ENCODE measurements at places on chromosomes 7 and 10. TPM values are rescaled to one million over a fixed set of nuclear protein-coding genes. Genes with fewer than 3 reads are reported as not detected.

- DNase-seq = peak; percentile 37
Measured at GRCh38 chr7:121961089-121961867, 88.3 kb downstream of the PTPRZ1 start.

GRCh38 chr10:129486805-129487204 lies 19.8 kb downstream of the MGMT start:
- no peak for DNase-seq

- DNase-seq = no peak
Measured at GRCh38 chr7:1775389-1775788, 105.3 kb downstream of the ELFN1 start.

- no peak for DNase-seq
Measured at GRCh38 chr10:31294558-31294957, 24.5 kb upstream of the ZEB1 start.

- no peak for DNase-seq
Measured at GRCh38 chr10:32962521-32962920, 4.5 kb upstream of the ITGB1 start.

DNA sequence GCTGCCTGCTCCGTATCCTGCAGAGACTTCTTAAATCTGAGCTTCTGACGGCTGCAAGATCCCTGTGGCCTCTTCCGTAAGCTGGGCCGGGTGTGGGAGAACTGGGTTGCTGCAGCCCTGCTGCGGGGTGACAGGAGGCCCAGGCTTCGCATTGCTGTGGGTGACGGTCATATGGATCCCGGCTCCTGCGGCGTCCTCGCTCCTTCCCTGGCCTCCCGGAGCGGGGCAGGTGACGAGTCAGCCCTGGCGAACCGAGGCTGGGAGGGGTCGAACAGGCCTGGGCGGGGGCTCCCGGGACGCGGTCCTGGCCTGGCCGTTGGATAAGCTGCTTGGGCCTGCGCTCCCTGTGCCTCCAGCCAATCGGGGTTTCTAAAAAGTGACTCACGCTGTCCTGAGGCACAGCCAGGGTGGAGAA lies 7.8 kb upstream of the UBE2D1 start:
- no peak for DNase-seq

GRCh38 chr7:13282377-13282980 lies 595.0 kb downstream of the ARL4A start:
- DNase-seq = peak; percentile 45

DNA sequence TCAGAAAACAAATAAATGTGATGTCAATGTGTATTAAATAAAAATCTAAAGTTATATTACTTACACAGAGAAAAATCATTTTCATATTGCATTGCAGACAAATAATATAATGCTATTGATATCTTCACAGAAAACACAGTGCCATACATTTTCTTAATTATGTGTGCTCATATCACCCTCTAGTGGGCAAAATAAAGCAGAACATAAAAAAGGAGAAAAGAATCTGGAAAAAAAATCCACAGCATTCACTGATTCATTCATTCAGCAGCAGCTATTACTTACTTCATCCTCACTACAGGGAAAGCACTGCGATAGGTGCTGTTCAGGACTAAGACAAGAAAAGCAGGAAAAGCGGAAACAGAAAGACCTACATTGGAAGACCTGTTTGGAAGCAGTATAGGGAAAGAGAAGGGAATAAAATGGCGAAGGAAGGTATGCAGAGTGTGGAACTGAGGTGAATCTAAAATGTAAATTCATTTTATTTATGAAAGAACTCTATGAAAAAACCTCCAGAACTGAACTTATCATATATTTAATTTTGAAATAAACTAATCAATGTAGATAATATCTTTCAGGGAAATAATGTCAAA lies 73.2 kb downstream of the POT1 start:
- peak; percentile 29 for DNase-seq

GRCh38 chr10:31623466-31623865 lies 304.4 kb downstream of the ZEB1 start:
- peak; percentile 93 for DNase-seq

DNA sequence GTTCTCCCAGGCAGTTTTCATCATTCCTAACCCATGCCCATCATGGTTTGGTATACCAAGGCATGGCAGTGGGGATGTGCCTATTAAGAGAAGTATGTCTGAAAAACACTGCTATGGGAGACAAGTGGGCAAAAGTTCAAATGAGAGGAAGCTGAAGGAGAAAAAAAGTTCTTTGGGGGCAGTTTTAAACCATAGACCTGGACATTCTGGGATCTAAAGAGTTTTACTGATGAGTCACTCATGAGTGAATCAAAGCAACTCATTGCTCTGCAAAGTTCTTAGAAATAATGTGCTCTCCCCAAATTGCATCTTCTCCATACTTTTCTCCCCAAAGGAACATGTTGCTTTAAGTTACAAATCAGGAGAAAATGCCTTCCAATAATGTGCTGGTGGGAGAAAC lies 256.9 kb upstream of the MTPN start:
- DNase-seq = peak; percentile 7

DNA sequence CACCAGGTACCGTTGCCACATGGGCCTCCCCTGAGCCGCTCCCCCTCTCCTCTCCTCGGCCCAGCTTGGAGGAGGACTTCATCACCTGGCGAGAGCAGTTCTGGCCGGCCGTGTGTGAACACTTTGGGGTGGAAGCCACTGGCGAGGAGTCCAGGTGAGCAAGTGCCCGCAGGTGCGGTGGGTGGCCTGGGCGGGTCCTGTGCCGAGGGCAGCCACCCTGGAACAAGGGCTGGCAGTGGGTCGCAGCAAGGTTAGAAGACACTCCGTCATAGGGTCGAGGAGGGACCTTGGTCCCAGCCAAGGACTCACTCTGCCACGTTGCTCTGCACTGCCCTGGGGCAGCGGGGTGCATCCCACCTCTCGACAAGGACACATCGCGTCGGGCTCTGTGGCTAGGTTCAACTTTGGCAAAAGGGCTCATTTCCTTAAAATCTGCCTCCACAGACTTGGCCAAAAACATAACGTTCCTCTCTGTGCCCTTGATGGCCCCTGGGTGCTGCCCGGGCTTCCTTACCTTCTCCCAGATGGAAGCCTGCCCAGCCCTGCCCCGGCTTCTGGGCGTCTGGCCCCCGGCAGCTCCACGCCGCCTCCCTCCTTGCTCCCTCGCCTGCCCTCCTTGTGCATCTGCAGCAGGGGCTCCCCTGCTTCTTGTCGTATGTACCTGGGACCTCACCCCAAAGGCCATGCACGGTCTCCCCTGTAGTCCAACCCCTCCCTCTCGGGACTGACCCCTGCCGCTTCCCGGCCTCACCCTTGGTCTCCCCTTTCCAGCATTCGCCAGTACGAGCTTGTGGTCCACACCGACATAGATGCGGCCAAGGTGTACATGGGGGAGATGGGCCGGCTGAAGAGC lies 12.7 kb downstream of the TMEM120A start:
- no peak for DNase-seq

DNA sequence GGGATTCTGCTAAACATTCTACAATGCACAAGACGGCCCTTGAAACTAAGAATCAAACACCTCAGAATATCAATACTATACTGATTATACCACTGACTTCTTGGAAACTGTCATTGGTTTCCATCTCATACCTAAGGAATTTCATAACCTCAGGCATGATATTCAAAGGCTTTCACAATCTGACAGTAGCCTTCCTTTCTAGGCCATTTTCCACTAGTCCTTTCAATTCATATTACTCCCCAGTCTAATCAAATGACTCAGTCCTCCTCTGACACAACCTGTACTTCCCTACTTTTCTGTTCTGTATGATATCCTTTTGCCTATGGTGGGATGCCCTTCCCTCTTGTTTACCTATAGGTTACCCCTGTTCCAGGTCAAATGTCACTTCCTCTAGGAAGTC lies 48.3 kb downstream of the CSTF2T start:
- DNase-seq = no peak

- no peak for DNase-seq
Measured at GRCh38 chr10:97180363-97180755, 5.4 kb downstream of the SLIT1 start.

DNA sequence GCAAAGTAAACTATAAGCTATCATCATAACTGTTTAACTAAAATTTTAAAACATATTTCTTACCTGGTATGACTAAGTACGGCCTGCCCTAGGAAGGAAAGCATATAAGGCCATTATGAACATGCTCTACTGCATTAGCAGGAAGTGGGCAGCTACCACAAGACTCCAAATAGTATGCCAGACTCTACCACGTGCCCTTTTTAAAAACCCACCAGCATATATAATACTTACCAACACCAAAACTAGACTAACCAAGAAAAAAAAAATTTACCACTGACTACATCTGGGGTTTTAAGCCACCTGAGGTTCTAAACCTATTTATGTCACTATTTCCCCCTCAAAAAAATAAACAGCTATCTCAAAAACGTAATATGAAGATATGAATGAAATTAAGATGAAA lies 30.1 kb downstream of the NUDCD3 start:
- DNase-seq = peak; percentile 42

DNA sequence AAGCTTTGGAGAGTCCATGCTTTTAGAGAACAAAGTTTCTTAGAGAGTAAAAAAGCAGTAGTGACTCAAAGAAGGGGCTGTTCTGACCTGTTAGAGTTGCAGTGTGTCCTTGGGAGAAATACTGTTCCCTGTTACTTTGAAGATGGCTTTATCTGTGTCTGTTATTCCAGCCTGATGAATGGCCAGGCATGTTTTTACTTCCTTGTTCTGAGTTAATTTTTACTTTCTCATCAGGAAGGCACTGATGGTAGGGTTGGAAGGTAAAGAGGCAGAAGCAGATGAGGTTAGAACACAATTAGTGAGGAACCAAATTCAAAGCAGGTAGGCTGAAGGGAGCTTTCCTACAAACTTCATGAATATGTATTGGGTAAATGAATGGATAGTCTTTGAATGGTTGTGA lies 138.5 kb upstream of the PRKCQ start:
- DNase-seq = no peak

DNA sequence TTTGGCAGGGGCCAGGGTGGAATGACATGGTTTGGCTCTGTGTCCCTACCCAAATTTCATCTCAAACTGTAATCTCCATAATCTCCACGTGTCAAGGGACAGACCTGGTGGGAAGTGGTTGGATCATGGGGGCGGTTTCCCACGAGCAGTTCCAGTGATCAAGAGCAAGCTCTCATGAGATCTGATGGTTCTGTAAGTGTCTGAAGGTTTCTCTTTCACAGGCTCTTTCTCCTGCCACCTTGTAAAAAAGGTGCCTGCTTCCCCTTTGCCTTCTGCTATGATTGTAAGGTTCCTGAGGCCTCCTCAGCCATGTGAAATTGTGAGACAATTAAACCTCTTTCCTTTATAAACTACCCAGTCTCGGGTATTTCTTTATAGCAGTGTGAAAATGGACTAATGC lies 188.3 kb downstream of the CHCHD3 start:
- DNase-seq = no peak

GRCh38 chr10:70602665-70603448 lies at the start of gene PRF1:
Gene PRF1, minus strand, starts transcription at chr10:70602741. Its CDS starts 1,839 bp downstream, at chr10:70600902.
- DNase-seq = no peak

- DNase-seq = no peak
Measured at GRCh38 chr10:73876157-73876556, 1.8 kb upstream of the CAMK2G start.

- DNase-seq = no peak
Measured at GRCh38 chr10:44382981-44383748, 1.7 kb downstream of the CXCL12 start.

- DNase-seq = no peak
Measured at GRCh38 chr10:88439932-88440331, 143.2 kb downstream of the RNLS start.

GRCh38 chr7:138137423-138138171 lies 61.3 kb downstream of the AKR1D1 start:
- no peak for DNase-seq

DNA sequence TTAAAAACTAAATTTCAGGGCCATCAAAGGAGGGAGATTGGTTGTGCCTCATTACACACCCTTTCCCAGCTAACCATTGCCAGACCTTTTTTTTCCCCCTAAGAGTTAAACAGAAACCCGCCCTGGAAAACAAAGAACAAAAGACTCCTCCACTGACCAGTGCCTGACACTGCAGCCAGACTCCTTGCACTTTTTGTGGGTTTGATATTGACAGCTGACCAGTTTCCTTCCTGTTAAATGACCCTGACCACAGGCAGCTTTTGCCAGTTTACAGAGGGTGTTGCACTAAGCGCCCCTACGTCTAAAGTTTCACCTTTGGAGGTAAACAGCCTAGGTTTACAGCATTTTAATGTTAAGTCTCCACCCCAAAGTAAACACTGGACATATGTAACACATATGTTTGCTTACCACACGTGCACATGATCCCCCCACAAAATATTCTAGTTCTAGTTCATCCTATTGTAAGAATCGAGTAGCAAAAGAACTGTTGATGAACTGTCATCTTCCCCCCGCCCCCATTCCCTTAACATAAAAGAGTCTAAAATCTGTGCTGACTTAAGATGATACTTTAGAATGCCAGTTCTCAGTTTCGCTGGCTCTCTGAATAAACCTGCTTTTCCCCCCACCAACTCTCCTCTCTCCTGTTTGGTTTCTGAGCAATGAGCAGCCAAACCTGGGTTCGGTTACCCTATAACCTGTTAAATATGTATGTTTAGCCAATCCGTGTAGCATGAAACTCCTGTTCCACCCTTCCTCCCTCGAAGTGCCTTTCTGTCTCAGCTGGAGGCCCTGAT lies 38.0 kb downstream of the FOXI2 start:
- DNase-seq = no peak

DNA sequence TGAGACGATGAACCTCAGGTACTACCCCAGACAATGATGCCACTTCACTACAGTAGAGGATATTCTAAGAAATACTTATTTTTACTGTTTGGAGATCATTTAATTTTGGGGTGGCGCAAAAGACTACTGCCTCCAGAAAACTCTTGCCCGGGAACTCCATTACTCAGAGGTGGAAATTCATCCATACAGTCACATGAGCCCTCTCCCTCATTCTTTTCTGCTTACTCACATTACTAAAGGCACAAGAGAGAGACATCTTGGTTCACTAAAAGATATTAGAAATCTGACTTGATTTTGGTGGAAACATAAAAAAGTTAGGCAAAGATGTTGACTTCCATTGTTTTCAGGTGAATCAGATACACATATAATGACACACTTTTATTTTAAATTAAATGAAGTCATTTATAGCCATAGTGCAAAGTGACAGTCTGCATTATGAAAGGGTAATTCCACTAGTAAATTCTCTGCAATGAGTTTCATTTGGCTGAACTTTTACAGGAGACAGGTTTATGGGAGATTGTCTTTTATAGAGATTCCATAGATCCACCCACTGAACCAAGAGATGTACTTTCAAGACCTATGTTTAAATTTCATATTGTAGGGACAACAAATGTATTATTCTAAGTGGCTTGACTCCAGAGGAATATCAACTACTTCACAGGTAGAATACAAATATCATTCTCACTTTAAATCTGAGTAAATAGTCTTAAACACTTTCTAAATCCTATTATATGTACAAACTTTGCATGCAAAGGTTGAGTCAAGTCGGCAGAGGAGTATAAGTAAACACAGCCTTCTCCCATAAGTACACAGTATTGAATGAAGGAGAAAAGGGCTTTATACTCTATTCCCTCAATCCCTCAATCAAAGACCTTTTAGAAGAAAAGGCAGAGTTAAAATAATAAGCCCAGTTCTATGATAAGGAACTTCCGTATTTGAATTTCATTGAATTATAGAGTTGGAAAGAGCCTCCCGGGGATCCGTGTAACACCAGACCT lies 18.8 kb downstream of the NEBL start:
- peak; percentile 44 for DNase-seq

FHIP2A gene
- total RNA-seq = 10.2 TPM

PNLIPRP2 gene
- total RNA-seq = not detected

PDLIM1 gene
- total RNA-seq = 38.4 TPM

RSPH10B2 gene
- total RNA-seq = not detected

WDR86 gene
- total RNA-seq = not detected

GDF2 gene
- not detected for total RNA-seq

CALCR gene
- not detected for total RNA-seq

ENO4 gene
- not detected for total RNA-seq

ACTL6B gene
- total RNA-seq = not detected

CTAGE15 gene
- not detected for total RNA-seq

SORBS1 gene
- total RNA-seq = 2.1 TPM

All from RPMI7951 (cell line).